ENCODE measurements at places on chromosomes 4 and X.
A peak's percentile ranks its signal among the peaks of the same experiment; 100 is the strongest.

DNA sequence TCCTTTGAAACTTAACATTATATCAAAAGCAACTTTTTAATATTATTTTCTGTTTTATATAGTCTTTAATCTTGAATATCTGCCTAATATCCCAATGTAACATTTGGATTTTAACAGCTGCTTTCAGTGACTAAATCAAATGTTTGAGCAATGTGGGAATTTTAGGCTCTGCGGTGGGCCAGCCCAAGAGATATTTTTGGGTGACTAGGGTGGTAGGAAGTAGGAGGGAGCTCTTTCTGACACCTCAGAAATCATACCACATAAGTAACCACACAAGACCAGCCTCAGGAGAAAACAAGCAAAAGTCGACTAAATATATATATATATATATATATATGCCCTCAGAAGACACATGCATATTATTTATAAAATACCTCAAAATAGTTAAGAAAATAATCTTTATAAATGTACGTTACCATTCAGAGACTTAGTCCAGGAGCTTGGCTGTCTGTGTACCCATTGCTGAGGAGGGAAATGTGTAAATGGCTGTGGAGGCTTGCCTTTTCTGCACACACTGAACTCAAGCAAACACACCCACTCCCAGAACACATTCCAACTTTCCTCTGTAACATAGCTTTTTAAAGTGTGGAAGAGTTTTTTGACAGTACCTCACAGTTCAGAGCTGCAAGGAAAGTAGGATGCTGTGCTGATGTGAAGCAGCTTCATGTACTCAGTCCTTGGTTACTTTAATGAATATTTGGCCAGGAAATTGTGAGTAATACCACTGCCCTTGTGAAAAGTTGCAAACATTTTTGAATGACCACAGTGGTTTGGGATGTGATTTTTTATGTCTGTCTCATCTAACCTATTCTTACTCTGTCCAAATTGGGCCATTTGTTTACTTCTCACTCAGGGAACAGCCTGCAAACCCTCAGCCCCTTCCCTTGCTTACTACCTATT lies at the start of gene RTL3:
TSS of gene RTL3 (minus strand) at position 484 of the 900 bp plus-strand sequence. CDS start 908 bp downstream, outside the sequence.
- DNase-seq, result no peak

DNA sequence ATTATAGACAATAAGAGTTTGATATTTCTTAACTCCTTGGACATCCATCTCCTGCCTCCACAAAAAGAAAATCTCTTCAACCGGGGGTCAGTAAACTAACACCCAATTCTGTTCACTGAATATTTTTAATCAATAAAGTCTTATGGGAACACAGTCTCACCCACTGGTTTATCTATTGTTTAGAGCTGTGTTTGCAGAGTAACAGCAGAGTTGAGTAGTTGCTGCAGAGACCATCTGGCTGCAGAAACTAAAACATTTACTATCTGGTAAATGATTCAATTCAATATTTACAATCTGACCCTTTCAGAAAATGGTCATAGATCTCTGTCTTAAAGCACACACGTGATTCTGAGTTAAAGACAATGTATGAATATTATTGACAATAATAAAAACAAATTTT lies 94.0 kb downstream of the TMA16 start:
- DNase-seq, result no peak

- no peak for DNase-seq
Observed at GRCh38 chr4:107546638-107547037, 173.4 kb downstream of the PAPSS1 start.

GRCh38 chr4:80231180-80231579 lies 33.9 kb downstream of the PRDM8 start:
- DNase-seq, result no peak

DNA sequence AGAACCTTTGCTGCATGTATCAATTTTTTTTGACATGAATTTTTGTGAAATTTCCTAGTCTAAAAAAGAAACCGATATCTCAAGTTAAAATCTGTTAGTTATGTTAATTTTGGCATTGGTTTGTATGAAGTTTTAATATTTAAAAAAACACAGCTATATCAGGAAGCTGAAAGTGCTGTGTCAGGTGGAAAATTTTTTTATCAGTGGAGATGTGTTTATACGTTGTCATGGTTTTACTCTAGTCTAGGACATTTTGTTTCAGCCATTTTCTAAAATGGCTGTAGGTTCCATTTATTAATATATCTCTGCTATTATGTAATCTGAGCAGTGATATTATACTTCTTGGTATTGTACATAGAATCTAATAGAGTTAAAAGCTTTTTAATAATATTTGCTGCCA lies 34.2 kb downstream of the OCRL start:
- DNase-seq, result no peak

GRCh38 chr4:6986072-6986780 lies 56.9 kb upstream of the TADA2B start:
- DNase-seq, result no peak

DNA sequence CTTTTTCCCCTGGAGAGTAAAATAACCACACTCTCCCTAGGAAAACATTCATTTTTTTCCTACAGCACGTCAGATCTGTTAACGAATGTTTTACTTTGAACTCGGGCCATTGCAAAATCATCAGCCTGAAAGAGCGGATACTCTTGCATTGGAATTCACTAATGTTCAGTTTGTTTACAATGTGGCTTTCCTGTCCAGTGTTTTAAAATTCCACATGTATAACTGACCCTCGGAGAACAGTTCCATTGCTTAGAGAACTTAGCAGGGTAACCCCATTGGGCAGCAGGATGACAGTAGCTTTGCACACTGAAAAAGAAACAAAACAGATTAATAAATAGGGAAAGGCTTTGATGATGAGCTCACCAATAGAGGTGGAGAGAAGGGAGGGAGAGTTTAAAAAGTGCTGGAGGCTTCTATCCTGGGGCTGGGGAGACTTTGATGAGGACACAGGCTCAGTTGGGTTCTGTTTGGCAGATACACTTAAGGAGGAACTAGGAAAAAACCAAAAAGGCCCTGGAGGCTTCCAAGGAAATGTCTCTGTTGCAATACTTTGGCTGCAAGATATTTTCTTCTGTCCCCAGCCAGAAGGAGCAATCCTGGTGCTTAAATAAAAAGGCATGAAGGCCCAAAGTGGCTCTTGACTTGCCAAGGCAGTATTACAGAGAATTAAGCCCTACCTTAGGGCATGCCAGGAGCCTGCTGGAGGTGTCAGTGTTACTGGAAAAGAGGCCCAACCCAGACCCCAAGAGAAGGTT lies 143.1 kb downstream of the ARSF start:
- DNase-seq, result no peak

DNA sequence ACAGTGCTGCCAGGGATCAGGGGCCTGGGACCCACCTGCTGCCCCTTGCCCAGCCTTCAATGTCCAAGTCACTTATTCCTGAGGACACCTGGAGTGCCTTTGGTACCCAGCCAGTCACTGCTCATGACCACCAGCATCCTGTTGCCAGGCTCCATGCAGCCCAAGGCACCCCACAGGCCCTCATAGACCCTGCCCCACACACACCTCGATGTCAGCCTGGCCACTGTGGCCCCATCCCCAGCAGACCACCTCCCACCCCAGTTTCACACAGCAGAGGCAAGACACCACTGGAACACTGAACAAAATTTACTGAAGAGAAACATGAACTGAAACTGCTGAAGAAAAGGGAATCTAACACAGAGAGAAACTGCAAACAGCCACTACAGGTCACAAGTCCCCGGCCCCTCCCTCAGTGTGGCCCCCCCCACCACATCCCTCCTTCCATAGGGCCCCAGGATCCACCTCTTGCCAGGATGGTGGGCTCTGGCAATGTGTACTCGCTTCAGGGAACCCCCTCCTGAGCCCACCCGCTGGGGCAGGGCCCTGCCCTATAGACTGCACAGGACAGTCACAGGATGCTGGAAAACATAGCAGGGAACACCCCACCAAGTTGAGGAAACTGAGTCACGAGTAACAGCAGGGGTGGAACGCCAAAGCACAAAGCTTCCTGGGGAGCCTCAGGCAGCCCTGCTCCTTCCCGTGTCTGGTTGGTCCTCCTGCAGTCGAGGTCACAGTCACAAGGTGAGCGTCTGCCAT lies 5.2 kb downstream of the PNMA5 start:
- DNase-seq, result no peak

- DNase-seq, result no peak
Observed at GRCh38 chr4:15234856-15235126, 193.0 kb upstream of the C1QTNF7 start.

DNA sequence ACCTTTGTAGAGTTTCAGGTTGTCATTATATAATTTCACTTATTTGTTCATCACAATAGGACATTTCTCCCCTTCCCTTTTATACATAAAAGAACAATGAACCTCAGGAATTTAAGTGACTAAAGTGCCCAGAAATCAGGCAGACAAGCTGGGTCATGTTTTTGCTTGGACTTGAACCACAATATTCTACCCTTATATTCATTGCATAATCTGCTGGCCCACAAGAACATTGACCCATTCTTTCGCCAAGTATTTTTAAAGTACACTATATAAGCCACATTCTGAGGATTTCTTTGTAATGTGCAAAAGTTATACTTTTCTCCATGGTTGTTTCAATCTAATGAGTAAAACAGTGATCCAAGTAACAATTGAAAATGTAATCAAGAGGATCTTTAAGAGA lies 637.5 kb upstream of the SLIT2 start:
- DNase-seq, result no peak

DNA sequence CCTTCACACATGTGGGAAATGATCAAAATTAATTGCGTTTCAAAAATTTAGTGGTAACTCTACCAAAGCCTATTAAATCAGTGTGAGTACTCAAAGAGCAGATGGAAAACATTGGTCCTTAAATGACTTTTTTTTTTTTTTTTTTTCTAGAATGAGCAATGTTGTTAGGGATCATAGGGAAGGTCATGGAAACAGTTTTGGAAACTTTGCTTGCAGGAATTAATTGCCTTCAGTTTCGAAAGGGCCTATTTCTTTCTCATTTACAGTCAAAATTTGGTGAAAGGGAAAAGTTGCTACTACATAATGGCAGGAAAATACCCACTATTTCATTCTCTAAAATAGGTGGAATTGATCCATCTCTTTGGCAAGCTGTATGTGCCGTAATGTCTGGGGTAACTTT lies 160.9 kb downstream of the RTL9 start:
- no peak for DNase-seq

DNA sequence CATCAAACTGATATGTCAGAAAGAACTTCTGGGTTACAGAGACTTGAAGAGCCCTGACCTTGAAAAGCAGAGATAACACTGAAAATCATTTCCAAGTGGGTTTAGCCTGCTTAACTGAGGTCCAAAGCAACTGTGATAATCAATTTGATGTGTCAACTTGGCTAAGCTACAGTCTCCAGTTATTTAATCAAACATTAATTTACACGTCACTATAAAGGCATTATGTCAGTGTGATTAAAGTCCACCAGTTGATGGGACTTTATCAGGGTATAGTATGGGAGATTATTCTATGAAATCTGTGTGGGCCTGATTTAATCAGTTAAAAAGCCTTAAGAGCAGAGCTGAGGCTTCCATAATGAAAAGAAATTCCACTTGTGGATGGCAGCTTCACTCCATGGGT lies 69.1 kb upstream of the PRSS48 start:
- no peak for DNase-seq

DNA sequence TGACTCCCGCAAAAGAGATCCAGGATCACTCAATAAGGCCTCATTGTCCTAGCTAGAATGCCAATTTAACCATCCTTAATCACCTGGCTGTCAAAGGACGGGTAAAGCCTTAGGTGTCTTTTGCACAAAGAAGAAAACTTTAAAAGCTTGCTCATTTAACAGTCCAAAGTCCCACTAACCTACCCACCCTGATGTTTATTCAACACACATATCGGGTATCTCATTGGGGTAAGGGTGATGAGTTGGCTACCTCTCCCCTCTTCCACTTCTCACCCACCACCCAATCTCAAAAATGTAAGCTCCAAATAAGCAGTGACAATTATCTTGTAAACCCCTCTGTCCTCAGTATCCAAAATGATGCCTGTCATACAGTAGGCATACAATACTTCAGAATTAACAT lies 988 bp upstream of the SRD5A3 start:
- DNase-seq, result no peak

DNA sequence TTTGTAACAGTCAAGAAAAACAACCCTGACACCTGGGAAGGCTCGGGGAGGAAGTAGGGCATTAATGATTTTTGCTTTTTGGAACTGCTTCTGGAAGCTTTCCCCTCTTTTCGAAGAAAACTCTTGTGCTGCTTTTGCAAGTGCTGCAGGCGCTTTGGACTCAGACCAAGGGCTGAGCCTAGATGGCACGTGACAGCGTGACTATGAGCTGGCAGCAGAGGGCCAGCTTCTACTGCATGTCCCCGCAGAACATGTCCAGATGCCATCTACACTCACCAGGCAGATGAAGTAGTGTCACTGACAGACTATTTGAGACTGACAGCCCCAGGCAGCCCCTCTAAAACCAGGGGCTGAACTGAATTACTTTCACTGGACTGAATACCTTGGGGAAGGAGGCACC lies 6.2 kb downstream of the NR0B1 start:
- DNase-seq, result no peak

- peak; percentile 10 for DNase-seq
Observed at GRCh38 chr4:186058253-186058979, 10.5 kb upstream of the TLR3 start.

GRCh38 chr4:180636696-180637404 lies 1606.4 kb upstream of the TENM3 start:
- DNase-seq, result no peak

DNA sequence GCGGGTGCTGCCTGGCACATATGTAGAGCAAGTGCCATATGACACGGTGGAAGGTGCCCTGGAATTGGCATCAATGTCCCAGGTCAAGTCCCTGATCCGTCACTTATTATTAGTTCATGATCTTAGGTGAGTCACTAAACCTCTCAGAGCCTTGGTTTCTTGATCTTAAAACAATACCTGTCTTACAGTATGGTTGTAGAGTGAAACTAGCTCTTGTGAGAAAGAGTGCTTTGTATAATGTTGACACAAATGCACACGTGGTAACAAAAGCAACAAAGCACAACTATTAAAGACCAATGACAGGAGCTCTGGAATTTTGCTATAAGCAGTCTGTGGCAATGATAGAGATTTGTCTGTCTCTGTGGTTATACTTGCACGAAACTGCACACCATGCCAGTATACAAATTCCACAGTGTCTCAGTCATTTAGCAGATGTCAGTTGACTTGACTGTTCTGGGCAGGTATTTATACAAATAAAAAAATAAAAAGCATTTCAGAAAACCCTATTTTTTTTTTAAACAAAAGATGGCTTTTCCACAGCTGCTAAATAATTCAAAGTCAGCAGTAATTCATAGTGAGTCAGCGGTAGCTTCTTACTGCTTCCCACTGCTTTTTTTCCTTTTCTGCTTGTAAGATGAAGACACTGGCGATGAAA lies 19.7 kb upstream of the ACSL1 start:
- DNase-seq, result no peak

DNA sequence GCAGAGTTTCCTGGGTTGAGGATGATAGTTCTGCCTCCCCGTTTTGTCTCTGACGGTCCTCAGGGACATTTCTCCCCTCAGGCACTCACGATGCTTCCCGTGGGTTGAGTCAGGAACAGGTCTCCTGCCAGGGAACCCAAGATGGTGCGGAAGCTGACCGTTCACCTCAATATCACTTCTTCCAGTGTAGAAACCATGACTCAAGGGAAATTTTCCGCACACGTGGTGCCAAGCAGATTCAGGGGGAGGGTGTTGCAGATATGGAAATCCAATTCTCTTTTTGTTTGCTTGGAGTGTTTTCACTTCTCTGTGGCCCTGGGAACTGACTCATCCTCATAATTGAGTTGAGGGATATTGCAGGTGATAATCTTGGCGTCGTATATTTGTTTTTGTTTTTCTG lies 46.7 kb downstream of the CXorf49B start:
- DNase-seq, result no peak

All from CD4-positive, alpha-beta T cell treated with Interleukin-4 for 1 hour (primary cell).